ENCODE measurements at places on chromosomes 4 and X.

- DNase-seq: peak; percentile 2
Measured at GRCh38 chrX:78104447-78105176, 564 bp downstream of the PGK1 start.

- peak; percentile 75 for DNase-seq
Measured at GRCh38 chr4:54657551-54658251, at the start of gene KIT. Gene KIT, plus strand, starts transcription at chr4:54657957. Its CDS starts 58 bp downstream, at chr4:54658015.

DNA sequence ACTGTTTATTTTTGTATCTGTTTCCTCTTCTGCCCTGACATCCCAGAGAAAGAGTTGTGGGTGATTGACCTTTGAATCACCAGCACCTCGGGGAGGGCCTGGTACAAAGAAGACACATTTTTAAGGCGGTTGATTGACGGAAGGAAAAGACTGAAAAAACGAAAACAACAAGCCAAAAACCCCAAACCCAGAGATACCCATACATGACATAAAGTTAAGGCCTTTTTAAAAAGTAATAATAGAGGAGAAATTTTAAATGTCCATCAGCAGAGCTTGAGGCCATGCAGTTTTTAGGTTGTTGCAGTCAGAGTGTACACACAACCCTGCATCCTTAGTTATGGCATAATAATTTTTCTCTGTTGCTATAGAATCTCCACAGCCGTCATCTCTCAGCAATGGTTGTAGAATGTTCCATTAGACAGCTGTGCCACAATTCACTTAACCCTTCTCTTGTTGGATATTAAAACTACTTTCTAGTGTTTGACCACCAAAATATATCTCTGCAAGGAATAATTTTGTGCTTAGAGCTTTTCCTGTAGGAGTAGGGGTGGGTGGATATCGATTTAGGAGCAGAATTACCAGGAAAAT lies 110.2 kb downstream of the GNL3L start:
- DNase-seq: no peak

- no peak for DNase-seq
Measured at GRCh38 chr4:25163196-25163595, 2.9 kb upstream of the SEPSECS start.

- DNase-seq: no peak
Measured at GRCh38 chr4:121360495-121360894, 20.3 kb downstream of the QRFPR start.

DNA sequence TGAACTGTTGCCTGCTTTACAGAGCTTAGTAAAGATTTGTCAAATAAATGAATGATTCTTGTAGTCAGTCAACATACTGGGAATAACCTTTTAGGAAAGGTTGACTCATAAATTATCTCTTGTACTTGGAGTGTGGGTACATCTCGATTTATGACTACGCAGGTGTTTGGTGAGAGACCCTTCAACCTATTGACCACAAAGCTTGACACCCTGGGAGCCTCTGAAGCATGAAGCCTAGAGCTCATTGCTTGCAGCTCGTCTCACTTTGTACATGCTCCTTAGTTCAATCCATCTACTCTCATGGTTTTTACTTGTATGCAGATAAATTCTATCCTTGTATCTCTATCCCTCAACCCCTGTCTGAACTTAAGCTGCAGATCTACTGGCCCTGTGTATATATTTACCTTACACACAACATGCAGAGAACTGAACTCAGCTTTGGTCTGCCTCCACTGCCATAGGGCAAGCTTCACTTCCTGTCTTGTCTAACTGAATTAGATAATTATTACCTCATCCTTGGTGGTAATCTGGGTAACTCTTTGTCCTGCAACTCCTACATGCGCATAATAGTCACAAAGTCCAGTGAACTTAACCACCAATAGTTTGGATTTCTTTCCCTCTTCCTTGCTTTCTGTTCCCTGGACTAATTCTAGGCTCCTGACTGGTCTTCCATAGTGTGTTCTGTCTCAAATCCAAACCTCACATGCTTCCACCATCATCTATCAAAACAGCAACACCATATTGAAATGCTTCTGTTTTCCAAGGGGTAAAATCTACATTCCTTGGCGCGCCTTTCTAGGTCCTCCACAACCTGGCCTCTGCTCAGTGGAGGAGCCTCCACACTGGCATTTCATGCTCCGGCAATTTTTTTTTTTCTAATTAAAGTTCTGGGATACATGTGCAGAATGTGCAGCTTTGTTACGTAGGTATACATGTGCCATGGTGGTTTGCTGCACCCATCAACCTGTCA lies 32.2 kb upstream of the FAT1 start:
- DNase-seq: no peak

DNA sequence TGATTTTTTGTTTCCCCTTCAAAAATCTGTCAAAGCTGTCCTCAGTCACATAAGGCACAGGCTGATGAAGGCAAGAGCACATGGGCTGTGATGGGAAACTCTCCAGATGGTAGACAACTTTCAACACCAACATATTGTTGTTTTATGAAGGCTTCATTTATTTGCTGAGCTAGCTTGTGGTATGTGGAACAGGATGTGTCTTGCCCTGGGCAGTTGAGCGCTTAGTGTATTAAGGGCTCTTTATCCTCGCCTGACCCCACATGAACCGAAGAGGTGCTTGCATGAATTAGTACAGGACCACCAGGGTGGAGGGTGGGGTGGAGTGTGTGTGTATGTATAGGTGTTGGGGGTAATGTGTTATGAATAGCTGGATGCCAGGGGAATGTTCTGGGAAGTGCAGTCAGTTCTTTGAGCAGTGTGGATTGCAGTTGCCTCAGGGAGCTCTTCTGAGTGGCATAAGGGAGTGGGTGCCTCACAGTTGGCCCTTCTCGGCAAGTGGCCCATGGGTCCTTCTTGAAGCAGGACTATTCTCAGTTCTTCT lies 103.1 kb downstream of the PHEX start:
- peak; percentile 56 for DNase-seq

DNA sequence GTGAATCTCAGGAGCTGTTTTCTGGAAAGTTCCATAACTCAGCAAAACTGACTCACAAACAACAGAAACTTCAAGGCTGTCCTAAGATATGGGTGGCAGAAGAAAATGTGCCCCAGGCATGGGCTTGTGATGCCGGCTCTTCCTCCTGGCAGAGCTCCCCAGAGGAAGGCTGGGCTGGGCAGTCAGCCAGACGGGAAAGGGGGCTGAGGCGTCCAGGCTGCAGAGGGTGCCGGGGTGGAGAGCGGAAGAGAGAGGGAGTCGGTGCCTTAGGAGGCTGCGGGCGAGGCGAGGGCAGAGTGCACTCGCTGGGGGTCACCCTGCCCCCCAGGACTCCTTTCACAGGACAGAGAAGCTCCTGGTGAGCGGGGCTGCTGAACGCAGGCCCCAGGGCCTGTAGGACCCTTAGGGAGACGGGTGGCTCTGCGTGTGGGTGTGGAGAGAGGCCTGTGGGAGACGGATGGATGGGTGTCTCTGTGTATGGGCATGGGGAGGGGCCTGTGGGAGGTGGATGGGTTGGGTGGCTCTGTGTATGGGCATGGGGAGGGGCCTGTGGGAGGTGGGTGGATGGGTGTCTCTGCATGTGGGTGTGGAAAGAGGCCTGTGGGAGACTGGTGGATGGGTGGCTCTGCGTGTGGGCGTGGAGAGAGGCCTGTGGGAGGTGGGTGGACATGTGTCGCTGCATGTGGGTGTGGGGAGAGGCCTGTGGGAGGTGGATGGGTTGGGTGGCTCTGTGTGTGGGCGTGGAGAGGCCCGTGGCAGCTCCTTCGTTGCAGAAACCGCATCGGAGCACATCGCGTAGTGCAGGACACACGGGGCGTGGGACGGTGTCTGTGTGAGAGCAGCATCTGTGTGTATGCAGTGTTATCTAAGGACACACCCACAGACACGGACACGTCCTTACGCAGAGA lies 15.9 kb downstream of the PCGF3 start:
- no peak for DNase-seq

DNA sequence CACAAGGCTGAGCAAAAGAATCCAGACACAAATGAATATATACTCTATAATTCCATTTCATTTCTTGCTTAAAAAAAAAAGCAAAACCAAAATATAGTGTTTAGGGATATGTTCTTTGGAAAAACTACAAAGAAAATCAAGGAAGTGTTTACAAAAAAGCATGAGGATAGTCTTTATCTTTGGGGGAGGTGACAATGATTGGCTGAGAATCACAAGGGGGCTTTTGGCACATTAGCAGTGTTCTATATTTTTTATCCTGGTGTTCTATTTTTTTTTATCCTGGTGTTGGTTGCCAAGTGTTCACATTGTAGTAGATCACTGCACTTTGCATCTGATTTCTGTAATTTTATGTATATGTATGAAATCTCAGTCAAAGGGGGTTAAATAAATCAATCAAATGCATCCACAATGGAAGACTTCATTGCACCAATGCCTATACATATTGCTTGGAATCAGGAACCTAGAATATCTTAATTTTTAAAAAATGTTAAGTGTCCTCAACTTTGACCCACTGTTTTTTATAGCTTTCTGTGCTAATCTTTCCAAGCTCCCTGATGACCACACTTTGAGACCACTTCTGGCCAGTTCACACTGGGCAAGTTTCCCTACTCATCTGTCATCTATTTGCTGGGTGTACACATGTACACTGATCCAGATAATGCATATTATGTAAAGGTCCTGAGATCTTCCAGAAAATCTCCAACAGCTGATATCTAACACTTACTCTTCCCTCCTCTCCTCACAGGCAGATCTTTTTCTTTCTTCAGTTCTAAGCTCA lies 3.7 kb downstream of the TBC1D9 start:
- DNase-seq: no peak

DNA sequence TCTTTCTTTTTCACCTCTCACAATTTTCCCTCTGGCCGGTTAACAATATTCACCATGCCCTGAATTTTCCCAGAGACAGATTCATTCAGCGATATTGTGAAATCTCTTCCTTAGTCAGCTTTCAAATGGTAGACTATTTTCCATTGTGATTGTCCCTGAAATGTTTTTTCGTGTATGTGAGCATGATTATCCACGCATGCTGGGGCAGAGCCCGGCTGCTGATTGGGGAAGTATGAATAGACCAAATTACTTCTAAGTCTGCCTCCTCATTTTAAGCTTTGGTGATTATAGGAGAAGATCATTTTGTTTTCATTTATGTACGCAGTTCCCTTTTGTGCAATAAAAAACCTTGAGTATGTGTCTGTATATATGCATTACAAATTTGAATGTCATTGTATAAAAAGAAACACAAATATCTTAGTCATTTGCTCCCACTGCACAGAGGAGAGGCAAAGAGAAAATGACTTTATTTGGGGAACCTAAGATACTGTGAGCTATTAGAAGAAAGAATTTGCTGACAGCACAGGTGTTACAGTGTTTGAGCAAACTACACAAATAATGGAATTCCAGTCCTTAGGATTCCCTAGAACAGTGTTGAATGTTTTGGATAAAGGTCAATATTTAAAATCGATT lies 11.3 kb downstream of the DTHD1 start:
- no peak for DNase-seq

DNA sequence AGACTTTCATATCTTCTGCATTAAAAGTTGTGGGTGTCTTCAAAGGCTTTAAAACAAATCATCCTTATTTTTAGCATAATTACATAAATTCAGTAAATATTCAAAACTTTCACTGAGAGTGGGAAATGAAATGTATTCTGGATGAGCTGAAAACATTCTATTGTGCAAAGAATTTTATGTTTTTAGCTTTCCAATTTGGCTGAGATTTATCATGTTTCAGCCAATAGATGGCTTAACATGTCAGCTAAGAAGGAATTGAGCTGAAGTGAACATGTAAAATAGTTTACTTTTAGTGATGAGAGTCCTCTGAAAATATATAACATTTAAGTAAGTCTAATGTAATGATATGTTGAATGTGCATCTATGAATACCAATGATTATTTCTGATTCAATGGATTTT lies 213.5 kb upstream of the GIMD1 start:
- DNase-seq: no peak

- no peak for DNase-seq
Measured at GRCh38 chr4:125688841-125689240, 374.1 kb downstream of the FAT4 start.

DNA sequence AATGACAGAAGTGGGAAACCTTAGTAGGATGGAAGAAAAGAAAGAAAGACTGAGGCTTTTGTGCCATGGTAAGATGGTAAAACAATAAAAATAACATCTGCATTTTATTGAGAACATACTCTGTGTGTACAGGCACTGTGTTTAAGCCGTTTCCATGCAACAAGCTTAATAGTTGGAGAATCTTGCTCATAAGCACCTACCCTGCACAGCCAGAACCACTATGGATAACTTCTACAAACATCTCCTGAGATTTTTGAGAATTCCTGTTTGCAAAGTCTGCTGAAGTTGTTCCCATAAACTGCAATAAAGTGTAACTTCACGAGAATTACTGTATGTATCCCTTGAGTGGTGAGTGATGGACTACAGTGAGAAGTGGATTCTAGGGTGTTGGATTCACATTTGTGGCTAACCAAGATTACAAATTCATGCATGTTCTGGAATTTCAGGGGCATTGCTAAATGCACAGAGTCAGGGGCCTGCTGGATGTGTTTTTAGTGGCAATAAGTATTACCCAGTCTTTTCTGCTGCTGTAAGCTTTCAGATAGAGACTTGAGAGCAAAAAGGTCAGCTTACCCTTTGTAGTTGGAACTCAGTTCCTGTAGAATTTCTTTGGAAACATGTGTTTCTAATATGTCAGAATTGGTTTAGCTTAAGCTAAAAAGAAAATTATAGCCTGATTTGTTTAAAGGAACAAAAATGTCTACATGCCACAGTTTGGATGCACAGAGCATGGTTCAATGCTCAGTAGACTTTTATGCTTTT lies 132.5 kb downstream of the AFF1 start:
- DNase-seq: no peak

- DNase-seq: peak; percentile 1
Measured at GRCh38 chrX:66021401-66021764, 18.5 kb downstream of the VSIG4 start.

DNA sequence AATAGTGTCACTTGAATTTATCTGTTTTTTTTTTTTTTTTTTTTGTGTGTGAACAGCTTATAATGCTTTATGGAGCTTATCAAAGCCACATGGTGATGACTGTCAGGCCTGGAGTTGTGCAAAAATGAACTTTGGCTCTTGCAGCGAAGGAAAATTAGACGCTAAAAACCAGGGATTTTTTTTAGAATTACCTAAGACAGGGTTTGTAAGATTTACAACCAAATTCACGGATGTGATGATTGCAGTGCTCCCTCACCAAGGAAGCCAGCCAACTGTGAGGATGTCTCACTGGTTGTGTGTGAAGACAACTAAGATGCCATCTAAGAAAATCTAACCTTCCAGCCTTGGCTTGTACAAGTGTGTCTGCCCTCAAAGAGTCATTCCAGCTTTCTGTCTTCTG lies 127.1 kb upstream of the SLC4A4 start:
- no peak for DNase-seq

DNA sequence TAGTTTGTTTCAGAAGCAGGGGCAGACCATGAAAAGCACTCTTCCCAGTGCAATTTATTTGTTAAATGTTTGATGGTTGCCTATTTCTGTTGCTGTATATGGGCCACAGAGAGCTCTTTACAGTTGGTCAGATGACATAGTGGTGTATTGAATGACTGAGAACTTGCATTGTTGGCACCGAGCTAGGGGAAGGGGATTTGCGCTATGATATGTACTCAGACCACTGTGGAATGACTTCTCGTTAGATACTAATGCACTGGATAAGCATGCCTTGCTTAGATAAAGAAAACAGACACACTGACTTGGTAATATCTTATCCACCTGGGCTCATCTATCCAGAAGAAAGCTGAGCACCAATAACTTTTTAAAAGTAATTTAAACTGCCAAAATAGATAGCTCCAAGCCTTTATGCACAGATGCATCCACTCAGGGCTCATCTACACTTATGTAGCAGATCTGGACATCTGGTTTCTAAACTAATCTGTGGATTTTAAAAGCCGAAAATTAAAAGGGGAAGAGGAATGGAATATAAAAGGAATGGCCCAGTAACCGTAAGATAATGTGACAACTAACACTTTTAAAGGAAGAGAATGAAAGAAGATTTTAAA lies 132.7 kb downstream of the GATB start:
- DNase-seq: no peak

GRCh38 chr4:105345358-105345757 lies 128.5 kb downstream of the PPA2 start:
- DNase-seq: no peak

Data from NCI-H2171 treated with DMSO at 0.1 percent for 48 hours (cell line).